ENCODE measurements at places on chromosomes 2 and 18.

- no peak for DNase-seq
Measured at GRCh38 chr2:74148457-74149246, 940 bp upstream of the BOLA3 start.

DNA sequence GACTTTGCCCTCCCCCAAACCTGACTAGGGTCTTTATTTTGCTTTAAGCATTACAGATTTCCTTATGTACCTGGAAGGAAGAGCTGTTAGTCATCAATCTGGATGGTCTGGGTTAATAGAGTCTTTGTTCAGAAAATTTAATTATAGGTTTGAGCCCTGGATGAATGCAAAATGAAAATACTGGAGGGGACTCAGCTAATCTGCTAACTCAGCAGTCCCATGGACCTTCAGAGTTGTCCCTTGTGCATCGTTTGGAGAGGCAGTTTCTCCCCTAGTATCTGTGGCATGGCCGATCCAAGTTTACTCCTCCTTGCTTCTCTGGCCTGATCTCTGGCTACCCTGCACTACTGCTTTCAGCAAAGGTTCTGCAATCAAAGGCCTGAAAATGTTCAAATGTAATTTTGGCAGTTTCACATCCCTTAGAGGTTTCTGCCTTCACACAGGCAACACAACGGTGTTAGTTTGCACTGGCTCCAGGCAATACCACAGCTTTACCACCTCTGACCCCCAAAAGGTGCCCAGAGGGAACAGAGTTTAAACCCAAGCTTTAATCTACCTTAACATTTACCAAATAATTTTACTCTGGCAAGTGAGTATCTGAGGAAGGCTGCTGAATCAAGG lies 134.3 kb downstream of the THADA start:
- no peak for DNase-seq

DNA sequence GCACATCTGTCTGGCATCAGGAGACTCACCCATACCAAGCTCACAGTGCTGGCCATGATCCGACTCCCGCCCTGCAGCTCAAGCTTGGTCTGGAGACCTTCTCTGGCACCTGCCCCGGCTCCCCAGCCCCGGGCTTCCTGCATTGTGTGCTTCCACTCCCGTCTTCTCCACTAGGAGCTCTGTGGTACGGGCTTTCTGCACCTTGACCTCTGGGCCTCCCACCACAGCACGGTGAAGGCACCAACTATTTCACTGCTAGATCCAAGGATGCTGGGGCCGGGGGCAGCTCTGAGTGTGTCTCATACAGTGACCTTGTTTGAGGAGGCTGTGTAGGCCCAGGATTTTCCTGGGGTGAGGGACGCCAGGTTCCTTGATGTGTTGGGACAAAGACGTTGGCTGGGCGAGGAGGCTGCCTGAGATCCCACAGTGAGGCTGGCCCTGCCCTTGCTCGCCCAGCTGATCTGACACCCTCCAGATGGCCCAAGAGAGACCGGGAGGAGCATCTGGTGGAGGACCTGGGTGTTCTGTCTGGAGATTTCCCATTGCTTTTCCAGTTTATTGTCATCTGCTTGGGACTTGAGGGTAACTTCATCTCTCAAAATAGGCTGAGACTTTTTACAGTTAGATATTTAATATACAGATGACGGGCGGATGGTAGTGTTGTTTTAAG lies 64.0 kb downstream of the HPCAL1 start:
- DNase-seq, result no peak

DNA sequence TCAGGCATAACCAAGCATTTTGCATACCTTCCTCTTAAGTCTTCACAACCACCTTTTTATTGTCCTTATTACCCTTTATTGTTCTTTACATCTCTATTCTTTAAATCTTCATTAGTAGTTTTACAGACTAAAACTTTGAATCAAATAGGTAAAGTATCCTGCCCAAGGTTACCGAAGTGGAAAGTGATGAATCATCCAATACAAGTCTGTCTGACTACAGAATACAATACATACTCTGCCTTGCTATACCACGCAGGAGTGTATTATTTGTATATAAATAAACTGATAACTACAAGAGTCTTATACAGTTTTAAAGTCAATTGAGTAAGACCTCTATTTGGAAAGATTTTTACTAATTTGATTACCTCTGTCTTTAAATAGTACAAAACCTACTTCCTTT lies 196.0 kb downstream of the ZEB2 start:
- no peak for DNase-seq

DNA sequence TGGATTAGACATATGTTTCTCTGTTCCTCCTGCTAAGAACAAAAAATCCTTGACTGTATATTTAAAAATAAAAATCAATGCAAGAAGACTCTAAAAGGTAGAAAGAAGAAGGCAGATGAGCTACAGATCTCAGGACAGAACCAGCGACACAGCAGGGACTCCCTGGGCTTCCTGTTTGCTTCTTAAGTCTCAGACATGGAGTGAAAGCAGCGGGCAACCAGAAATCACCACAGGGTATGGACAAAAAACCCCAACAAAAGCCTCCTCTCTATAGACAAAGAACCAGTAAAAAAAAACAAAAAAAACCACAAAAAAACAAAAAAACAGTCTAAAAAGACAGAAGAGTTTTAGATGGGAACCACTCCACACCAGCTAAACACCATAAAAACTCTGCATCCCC lies 971.0 kb upstream of the GYPC start:
- DNase-seq, result no peak

DNA sequence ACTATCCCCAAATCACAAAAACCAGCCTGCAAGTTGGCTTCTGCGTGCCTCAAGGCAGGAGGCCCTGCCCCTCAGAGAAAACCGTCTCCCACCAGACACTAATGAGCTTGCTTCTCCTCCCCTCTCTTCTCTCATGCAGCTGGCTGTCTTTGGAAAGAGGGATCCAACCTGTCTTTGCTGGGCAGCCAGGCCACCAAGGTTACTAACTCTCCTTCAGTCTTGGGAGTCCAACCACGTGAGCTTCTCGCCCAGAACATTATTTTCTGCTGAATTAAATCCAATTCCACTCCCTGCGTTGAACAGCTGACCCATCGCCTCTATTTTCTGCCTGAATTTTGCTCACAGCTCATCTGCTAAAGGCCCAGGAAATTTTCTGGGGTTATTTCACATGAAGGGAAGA lies 291.3 kb upstream of the NCKAP5 start:
- no peak for DNase-seq

DNA sequence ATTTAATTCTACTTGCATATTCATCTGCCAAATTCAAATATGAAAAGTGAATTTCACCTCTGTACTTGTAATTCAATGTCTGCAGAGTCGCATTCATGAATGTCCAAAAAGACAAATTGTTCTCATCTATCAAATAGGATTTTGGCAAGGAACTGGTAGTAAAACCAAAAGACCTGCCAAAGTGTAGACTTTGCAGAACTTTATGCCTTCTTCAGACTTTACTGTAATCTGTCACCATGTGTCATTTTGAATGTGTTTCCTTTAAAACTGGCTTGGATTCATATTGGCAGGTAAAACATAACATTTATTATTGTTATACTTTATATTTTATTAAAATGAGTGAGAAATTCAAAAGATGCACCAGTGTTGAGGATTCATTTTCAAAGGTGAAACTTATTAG lies 701.9 kb upstream of the LINC00305 start:
- no peak for DNase-seq

- DNase-seq, result no peak
Measured at GRCh38 chr2:233498126-233498525, 68.5 kb downstream of the USP40 start.

- DNase-seq, result no peak
Measured at GRCh38 chr2:28606986-28607441, 111.2 kb downstream of the PLB1 start.

DNA sequence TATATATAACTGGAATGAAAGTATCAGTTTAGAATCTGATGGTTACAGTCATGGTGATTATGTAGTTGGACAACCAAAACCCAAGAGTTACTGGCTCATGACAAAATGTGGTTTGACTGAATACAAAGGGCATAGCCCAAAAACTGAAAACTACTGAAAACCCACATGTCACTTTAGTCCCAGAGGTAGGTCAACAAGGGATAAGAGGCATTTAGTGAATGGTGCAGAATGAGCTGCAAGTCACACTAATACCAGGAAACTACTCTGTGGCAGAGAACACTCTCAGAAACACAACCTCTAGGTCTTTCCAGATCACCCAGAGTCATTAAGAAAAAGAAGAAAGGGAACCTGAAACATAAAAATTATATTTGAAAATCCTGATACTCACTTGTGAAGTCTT lies 154.5 kb downstream of the AGPS start:
- no peak for DNase-seq

GRCh38 chr2:42569883-42570282 lies 1.5 kb downstream of the MTA3 start:
- DNase-seq, result no peak
